NK-92 treated with Interleukin-12 subunit alpha and Interleukin-12 subunit beta, amount 100 ng/mL, for 24 hours (cell line): ENCODE measurements at places on chromosomes 7 and 10.

DNA sequence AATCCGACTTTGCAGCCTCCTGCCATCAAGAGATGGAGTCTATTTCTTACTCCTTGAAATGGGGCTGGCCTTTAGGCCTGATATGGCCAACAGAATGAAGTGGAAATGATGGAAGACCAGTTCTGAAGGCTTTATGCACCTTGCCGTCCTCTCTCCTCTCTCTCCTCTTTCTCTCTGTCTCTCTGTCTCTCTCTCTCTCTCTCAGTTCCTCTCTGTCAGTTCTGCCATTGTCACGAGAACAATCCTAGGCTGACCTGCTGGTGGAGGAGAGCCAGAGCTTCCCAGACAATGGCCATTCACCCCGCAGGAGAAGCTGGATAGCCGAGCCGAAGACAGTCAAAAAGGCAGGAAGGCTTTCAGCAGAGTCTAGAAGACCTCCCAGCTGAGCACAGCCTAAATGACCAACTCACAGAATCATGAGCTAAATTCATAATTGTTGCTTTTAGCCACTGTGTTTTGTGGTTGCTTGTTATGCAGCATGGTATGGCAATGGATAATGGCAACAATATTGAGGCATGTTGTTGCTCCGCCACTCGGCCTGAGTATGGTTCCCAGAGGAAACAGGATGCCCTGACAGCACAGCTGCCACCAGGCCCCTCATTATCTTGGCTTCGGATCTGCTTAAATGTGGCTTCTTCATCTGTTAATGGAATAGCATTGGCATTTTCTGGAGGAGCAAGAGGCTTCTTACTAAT lies 35.5 kb downstream of the FRMPD2 start:
- no peak for DNase-seq

DNA sequence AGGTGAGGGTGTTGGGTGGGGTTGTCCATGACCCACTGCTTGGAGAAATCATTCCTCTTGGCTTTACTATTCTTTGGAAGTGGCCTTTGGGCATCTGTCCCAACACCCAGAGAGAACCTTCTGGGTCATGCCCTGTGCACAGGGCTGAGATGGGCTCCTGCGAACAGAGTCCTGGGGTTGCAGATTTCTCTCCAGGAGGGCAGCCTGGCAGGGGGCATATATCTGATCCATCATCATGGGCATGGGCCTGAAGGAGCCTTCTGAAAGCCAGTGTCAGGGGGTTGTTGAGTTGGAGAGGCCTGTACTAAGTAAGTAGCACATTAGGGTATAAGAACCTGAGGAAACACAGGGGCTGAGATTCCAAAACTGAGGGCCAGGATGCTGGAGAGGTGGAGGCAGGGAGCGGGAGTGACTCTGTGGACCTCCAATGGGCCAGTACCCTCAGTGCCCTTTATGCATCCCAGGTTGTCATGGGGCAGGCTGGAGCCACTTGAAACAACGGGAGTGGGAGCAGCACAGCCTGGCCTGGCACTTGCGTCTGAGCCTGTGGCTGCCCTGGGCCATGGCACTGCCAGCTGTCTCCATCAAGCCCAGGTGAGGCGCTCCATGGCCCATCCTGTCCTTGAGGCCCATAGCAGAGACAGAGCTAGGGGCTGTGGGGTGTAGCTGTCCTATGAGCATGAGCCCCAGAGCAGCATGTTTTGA lies 203.7 kb downstream of the GRID1 start:
- DNase-seq: no peak

DNA sequence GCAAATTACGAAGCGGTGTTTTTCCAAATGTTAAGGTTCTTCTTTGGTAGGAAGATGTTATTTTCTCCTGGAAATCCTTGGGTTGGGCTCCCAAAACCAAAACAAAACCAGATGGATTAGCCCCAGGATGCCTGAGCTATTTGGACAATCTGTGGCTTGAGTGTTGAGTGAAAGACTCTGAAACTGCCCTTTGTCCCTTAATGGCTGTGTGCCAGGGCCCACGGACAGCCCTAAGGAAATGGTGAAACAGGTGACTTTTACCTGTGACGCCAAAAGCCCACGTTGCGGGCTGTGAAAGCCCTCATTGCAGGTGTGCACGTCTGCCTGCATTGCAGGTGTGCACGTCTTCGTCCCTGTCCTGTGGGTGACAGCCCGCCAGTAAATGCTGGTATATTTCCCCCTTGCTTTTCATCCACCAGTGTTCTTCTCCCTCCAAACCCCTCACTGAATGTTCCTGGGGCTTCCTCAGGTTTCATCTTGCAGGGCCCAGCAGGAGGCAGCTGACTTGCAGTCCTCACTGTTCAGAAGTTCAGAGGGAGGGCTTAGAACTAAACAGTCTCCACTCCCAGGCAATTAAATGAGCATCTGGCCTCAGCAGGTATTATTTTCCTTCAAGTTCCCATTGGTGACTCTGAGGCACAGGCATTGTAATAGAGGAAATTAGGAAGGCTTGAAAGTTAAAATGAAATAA lies 10.7 kb downstream of the PFKP start:
- no peak for DNase-seq

GRCh38 chr10:87635498-87636312 lies 24.0 kb upstream of the PAPSS2 start:
- no peak for DNase-seq

DNA sequence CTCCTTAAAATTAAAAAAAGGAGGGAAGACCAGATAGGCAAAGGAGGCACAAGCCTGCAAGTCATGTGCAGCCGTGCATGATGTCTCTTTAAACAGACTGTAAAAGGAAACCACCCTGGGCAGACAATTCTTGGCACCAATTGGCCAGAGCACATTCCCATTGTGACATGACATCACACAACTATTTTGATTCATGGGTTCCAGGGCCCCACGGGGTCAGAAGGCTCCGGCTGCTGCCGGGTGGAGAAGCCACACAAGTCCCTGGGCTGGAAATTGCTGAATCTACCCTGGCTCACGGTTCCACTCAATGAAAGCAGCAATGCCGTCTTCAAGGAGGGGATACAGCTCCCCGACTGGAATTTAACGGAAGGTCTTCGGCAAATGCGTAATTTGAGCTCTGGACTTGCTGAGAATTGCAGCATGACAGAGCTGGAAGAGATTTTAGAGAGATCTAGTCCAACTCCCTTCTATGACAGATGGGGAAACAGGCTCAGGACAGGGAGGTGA lies 140.5 kb downstream of the PRKAG2 start:
- no peak for DNase-seq

GRCh38 chr10:2173327-2173726 lies 436.0 kb upstream of the ADARB2 start:
- DNase-seq: no peak

DNA sequence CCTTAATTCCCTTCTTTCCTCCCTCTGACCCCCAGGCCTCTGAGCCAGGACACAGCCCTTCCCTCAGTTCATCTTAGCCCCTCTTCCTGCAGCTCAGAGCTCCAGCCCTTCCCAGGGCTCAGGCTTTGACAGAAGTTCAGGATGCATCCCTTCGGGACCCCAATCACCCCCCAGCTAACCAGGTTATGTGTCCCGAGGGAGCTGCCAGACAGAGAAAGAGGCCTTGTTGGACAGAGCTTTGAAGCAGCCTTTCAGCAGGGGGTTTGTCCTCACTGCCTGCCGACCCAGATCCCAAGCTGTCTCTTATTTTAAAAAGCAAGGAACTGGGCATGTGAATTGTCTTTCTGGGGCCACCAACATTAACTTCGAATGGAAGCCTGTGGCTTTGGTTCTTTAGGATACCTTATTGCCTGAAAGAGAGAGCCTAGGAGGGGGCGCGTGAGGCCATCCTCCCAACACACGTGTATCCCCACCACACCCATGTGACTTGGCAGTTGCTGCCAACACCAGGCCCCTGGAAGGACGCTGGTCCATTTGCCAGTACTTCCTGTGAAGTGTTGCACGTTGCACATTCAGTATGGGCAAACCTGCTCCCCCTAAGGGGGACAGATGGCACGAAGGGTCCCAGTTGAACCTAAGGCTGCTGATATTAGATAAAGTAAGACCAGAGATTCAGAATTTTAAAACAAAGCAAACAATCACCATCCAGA lies 858 bp downstream of the CCDC136 start:
- no peak for DNase-seq

DNA sequence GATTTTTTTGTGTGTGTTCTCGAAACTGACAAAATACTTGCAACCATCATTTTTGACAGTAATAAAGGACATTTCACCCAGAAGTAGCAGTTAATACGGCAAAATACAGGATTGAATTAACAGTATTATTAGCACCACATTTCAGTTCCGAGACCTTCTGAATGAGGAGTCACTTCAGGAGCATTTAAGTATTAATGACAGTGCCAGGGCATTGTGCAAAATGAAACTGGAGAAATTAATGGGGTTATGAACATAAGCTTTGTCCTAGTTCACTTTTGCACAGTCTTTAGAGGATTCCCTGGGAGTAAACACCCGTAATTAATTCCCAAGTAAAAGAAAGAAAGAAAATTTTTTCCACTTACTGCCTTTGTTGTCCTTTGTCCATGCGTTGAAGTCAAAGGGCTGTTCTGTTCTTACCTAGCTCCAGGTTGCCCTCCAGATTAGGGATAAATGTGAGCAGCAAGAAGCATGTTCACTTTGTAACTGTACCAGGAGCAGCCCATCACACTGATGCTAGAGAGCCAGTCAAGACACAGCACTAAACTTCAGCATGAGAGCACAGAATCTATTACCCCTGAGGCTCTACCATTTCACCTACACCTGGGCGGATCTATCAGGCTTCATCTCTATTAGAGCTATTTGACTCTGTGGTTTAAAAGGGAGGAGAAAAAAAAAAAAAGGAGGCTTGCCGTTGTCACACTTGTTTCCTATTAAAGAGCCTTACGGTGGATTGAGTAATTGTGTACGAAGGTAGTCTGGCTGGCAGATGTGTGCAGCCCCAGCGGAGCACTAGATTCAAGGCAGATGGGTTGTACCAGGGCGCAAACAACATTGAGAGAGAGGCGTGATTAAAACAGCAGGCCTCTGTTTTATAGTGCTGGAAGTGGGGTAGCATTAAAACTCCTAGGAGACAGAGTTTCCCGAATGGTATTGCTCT lies 297.8 kb upstream of the SEMA3A start:
- DNase-seq: no peak

GRCh38 chr10:35056133-35056532 lies 34.0 kb downstream of the CUL2 start:
- DNase-seq: no peak

- no peak for DNase-seq
Observed at GRCh38 chr7:118898284-118898683, 673.8 kb downstream of the ANKRD7 start.

GRCh38 chr7:45915606-45916005 lies 5.5 kb downstream of the IGFBP3 start:
- no peak for DNase-seq
